HuH-7.5 (cell line): ENCODE measurements at places on chromosomes 2 and 18.

- DNase-seq, result no peak
Observed at GRCh38 chr2:111225856-111226255, 105.1 kb downstream of the BCL2L11 start.

DNA sequence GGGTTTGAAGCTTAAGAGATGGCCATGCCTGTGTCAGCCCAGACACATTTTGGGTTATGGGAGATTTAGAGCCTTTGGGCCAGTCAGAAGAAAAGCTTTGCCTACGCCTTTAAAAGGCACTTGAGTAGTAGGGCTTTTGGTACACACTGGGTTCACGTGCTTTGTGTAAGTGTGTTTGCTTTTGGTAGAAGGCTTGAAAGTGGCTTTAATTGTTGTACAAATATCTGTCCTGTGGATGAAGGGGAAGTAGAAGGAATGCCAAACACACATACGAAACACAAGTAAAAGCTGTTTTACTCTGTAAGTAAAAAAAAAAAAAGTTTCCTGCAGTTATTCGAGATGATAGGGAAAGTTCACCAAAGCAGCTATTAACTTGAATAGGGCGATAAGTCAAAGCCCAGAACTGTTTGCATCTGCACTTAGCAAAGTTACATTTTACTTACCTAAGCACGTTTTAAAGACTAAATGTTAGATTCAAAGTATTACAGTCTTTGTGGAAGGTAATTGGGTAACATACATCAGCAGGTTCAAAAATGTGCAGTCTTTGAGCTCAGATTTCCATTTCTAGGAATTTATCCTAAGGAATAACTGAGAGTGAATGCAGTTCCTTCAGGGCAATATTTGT is 75.4 kb downstream of the STK25 start:
- DNase-seq, result no peak

DNA sequence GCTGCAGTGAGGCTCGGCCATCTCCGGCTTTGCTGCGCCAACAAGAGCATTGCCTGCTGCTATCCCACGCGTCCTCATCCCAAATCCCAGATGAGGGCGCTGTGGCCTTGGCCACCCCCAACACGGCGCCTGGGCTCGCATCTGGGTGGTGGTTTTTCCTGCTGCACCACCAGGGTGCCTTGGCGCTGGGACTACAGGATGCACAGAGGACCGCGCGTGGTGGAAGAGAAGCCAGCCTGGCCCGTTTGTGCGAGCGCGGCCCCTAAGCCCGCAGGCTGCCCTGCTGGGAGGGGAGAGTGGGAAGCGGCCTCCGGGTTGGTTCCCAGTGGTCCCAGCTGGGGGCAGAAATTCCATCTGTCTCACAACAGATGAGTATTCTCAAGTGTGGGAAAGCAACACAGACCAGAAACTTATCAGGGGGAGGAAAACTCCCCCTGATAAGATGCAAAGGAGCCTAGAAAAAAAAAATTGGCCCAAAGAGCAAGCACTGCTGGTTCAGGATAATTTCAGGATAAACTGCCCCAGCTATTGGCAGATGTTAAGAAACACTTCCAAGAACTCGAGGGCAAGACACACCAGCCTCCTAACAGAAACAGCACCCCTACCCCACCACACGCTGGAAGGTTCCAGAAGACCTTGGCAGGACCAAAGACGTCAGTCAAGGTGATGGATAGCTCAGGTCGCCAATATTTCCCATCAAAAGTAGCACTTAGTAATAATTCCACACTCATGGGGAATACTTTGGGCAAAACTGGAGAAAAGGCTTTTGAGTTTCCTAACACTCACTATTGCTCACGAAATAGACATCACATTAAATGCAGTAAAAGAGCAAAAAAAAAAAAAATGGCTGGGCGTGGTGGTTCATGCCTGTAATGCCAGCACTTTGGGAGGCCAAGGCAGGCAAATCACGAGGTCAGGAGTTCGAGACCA is 152.1 kb downstream of the PXDN start:
- no peak for DNase-seq

DNA sequence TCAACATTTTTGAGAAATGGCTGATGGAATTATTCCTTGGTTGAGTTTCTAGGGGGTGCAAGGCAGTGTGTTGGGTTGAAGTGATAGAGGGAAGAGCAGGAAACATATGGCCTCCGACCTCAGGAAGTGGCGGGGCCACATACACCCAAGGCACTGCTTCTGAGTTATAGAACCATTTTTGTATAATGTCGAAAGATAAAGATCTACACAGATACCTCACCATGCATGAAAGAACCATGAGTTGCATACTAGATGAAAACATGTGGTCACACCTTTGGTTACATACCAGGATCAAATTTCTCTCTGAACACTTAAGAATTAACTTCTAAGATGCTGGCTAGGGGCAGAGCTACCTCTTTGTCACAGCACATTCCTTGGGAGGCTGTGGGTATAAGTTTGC is 23.2 kb downstream of the LAMA3 start:
- DNase-seq, result no peak

- DNase-seq, result no peak
Observed at GRCh38 chr2:188244383-188244782, 47.3 kb upstream of the GULP1 start.

DNA sequence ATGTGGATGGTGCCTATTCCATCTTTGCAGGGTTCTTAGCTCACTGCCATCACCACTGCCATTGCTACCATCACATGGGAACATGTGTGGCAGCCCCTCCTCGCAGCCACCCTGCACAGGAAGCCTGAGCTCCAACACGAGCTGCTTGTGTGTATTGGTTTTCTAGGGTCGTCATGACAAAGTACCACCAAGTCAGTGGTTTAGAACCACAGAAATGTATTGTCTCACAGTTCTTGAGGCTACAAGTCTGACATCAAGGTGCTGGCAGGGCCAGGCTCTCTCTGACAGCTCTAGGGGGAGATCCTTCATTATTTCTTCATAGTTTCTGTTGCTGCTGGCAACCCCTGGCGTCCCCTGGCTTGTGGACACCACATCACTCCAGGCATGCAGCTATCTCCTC is 10.3 kb upstream of the IL1R2 start:
- DNase-seq, result no peak

DNA sequence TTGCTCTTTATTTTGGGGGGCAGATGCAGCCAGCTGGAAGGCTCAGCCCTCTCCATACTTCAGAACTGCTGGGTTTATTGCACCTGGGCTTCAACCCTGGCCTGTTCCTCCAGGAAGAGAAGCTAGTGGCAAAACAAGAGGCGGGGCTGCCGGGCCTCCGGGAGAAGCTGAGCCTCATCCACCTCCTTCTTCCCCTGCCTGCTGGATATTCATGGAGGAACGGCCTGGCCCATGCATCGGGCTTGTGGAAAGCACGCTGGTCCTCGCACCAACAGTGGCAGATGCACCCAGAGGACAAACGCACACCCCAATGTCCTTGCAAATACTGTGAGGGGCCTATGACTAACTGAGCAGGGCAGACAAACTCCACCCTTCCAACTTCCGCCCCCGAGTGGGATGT is 30.6 kb downstream of the FAM178B start:
- DNase-seq, result no peak

DNA sequence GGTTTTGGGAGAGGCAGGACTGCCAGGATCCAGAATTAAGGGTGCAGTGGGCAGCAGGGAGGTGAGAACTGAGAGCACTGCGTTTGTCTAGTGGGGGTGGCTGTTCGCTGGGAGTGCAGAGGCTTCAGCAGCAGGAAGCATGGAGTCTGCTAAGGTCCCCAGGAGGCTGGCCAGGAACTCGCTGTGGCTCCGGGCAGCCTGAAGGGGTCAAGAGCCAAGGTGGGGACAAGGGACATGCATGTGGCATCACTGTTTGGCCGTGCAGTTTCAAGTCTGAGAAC is 43.2 kb upstream of the SEMA4C start:
- DNase-seq, result no peak

GRCh38 chr2:205688417-205689200 is 6.3 kb downstream of the NRP2 start:
- no peak for DNase-seq

DNA sequence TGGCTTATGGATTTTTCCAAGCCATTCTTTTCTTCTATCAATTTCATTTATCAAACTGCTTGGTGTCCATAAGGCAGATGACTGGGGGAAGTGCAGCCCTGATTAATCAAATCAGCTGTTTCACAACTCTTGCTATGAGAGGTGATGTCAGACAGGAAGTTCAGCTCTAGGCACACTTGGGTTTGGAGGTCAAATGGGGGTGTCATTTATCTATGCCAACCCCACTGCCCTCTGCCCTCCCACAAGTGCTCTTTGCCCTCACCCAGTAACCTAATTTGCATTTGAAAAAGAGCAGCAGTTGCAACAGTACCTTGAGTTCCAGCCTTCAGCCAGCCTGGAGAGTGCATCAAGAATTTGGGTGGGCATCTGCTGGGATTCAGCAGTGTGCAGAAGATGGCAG is 431.3 kb upstream of the SPRED2 start:
- no peak for DNase-seq

DNA sequence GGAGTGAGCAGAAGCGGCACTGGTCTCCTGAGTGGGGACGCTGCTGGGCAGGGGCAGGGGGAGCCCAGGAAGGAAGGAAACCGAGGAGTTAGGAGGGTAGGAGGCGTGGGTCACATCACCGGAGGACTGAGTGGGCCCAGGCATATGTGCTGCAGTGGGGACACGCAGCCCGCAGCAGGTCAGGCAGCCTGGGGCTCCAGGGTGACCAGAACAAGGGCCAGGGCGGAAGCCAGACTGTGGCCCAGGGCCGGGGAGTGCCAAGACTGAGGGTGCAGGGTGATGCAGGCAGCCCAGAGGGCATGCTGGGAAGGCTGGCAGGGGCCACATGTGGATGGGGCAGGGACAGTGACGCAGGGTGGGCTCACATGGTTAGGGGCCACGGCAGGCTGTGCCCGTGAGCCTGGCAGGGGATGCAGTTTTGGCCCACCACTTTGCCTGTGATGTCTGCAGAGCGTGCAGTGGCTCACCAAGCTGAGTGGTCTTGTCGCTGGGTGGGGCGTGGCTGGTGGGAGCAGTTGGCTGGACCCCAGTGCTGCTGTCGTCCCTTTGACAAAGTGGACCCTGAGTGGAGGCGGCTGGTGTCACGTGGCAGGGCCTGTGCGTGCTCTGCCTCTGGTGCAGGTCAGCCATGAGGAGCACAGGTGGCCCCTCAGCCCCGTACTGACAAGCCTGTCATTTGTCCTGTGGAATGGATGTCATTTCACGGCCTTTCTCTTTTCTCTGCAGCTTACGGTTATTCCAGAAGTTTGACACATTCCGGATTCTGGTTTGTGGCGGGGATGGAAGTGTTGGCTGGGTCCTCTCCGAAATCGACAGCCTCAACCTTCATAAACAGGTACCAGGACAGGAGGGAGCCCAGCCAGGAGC is 87.1 kb downstream of the DGKD start:
- no peak for DNase-seq

DNA sequence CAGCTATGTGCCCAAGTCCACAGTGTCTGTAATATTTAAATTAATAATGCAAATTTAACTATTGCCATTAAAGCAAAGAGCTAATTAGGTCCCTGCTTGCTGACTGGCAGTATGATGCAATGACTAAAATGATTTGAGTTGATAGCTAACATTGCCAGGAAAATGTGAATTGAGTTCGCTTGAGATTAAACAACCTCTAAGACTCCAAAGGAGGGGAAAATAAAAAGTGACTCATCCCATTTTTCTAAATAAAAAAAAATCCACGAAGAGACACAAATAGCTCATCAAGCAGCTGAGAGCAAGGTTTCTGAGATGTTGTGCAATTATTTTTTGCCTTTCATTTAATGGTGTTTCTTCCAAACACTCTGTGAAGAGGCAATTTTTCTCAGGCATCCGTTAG is 413.0 kb downstream of the MTX2 start:
- no peak for DNase-seq

DNA sequence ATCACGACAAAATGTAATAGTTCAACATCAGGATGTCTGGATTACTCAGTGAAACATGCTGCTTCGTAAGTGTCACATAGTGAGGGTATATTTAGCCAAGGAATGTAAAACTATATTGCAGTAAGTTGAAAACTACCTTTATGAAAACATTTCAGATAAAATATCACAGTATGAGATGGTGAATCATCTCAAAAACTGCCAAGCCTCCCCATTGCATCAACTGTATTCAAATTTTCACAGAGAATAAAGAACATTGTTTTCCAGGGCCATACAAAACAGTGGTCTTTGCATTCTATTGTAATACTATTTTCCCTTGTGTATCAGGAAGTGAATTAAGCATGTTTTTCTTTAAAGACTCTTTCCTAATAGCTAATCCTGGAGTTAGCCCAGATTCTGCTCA is 47.6 kb upstream of the MSTN start:
- DNase-seq, result no peak

- DNase-seq, result no peak
Observed at GRCh38 chr2:181378491-181378890, 78.7 kb upstream of the ITGA4 start.

DNA sequence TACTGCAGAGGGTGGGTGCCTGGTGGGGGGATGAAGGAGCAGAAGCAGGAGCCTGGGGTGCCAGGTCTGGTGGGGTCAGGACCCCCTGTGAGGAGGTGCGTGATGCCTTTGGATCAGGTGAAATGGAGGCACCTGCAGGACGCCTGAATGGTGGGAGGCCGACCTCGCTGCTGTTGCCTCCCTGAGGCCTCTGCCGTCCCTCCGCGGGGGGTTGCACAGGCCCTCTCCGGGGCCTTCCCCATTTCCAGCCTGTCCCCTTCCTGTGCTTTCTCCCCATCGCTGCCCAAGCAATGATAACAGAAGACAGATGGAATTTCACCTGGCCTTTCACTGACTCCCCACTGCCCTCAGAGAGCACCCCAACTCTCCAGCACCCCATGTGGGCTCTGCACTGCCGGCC is 259.3 kb downstream of the ALPK2 start:
- DNase-seq, result no peak

- DNase-seq, result no peak
Observed at GRCh38 chr2:137369106-137369505, 595.2 kb upstream of the HNMT start.

DNA sequence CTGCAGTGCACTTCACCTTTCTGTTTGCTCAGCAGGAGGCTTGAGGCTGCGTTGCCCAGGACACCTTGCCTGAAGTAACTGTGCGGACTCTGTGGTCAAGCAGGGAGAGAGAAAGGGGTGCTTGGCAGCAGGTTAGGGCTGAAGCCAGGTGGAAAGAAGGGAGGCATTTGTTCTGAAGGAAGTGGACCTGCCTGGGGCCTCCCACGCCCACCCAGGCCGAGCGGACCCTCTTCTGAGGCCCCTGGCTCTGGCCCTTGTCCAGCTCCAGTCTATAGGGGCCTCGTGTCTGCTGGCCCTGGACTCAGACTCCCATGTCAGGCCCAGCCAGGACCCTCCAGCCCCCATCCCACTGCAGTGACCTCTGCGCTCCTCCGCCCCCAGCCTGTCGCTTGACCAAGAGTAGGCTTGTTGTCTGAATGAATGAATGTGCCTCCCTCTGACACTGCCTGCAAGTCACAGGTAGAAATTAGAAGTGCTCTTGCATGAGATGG is 2.5 kb downstream of the SNED1 start:
- no peak for DNase-seq

GRCh38 chr2:98445177-98445682 is 572 bp downstream of the INPP4A start:
- peak; percentile 51 for DNase-seq

- no peak for DNase-seq
Observed at GRCh38 chr2:241868661-241869081, 858 bp upstream of the RTP5 start.
